ENCODE measurements at places on chromosomes 6 and 20.

DNA sequence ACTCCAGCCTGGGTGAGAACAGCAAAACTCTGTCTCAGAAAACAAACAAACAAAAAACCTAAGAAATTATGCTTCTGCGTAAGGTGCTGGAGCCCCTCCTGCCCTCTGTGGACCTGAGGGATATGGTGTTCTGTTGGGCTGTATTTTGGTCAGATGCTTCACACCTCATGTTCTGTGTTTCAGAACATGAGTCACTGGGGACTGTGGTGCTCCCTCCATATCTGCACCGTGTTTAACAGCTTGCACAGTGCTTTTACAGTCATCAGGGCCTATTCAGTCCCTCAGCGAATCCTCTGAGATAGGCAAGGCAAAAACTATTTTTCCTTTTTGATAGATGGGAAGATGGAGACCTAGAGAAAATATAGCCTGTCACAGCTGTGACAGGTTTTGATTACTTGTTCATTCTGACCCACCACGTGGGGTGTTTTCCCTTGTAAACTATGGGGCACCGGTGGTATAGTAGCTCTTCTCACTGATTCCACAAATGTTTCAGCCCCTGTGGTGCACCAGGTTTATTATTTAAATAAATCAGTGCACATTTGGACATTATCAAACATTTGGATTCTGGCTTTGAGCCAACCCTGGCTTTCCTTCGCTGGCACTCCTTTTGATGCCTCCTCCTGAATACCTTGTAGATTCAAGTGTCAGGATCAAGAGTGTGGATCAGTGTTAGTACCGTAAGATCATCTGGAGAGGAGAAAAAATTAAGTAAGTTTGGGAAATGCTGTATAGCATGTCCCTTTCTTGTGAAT lies 9.6 kb downstream of the TTPAL start:
- DNase-seq = no peak

GRCh38 chr6:42392833-42393232 lies 58.9 kb downstream of the TRERF1 start:
- no peak for DNase-seq

DNA sequence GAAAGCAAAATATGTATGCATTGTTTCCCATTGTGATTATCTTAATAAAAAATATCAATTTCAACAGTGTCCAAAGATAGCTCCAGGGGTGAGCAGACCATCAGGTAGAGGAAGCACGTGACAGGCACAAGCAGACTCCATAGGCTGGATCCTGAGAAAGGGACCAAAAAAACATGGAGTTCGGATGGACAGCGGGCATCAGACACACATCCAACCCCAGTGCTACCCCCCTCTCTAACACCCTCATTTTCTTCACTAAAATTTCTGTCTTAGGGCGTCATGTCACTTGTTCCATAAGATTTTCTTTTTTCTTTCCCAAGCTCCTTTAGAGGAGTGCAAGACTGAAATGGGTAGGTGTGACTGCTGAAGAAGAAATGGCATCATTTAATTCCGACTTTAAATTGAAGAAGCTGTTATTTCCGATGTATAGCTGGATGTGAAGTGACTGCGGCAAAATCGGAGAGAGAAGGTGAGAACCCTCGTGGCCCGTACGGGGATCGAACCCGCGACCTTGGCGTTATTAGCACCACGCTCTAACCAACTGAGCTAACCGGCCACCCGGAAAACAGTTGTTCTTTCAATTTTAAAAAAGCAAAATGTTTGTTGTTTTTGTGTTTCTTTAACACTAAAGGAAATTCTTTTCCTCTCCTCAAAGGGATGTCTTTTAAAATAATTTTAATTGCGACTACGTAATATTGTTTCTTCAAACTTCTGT lies 10.3 kb upstream of the PRSS16 start:
- DNase-seq = peak; percentile 84

DNA sequence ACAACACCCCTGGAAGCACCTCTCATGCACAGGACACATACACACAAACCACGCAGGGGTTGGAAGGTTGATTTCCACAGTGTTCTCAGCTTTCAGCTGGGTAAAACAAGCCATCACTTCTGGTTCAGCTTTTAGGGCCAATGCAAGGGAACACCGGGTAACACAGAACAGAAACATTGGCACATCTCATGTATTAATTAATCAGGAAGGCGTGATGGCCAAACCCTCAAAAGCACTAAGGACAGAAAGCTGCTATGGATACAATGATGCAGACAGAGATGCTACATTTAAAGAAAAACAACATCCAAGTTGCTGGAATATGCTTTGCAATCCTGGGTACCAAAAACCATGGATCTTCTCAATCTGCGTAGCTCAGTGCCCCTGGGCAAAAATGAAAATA lies 104.3 kb upstream of the BEND6 start:
- DNase-seq = no peak

DNA sequence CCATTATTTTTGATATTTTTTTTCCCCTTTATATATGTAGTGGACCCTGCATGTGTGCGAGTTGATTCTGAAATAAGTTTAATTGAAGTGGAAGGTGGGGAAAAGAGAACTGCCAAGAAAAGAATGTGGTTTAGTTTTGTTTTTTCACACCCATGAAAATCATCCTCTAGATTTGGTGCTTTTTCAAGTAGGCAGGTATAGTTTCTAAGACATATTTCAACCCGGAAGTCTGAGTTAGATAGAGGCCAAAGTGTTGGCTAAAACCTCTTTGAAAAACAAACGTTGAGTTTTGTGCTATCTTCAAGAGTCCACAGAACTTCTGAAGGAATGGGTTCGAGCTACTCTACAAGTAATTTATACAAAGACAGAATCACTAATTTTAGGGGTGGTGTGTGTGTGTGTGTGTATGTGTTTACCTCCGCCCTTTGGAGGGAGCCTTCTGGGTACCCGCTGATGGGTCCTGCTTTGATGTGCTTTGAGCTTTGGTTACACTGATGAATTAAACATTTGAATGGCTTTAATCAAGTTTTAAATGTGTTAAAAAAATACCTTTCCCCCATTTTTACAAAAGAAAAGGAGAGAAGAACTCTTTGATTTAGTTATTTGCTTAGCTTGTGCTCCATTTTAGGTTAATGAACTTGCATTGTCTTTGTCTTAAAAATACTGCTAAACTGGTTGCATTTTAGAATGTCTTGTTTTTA lies 2.5 kb downstream of the RREB1 start:
- DNase-seq = no peak

- no peak for DNase-seq
Measured at GRCh38 chr20:54251096-54251495, 43.2 kb downstream of the PFDN4 start.

- DNase-seq = no peak
Measured at GRCh38 chr20:34570859-34571306, 12.4 kb downstream of the MAP1LC3A start.

DNA sequence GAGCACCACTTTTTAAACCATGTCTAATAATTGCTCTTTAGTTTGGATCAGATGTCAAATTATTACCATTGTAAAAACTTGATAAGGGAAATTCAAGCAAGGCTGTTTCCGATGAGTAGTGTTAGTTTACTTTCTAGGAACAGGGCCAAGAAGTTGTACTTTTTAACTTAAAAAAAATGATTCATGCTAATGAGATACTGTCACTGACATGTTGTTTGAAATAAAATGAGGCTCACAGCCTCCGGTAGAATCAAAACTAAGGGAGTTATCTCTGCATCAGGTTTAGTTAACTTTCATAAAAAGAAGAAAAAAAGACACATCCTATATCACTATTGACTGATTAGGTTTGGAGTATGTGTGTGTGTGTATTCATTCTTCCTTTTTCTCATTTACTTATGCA lies 55.2 kb upstream of the SUPT3H start:
- no peak for DNase-seq

- no peak for DNase-seq
Measured at GRCh38 chr20:59146780-59147565, 16.6 kb upstream of the ZNF831 start.

- no peak for DNase-seq
Measured at GRCh38 chr6:19845266-19846041, 8.3 kb downstream of the ID4 start.

DNA sequence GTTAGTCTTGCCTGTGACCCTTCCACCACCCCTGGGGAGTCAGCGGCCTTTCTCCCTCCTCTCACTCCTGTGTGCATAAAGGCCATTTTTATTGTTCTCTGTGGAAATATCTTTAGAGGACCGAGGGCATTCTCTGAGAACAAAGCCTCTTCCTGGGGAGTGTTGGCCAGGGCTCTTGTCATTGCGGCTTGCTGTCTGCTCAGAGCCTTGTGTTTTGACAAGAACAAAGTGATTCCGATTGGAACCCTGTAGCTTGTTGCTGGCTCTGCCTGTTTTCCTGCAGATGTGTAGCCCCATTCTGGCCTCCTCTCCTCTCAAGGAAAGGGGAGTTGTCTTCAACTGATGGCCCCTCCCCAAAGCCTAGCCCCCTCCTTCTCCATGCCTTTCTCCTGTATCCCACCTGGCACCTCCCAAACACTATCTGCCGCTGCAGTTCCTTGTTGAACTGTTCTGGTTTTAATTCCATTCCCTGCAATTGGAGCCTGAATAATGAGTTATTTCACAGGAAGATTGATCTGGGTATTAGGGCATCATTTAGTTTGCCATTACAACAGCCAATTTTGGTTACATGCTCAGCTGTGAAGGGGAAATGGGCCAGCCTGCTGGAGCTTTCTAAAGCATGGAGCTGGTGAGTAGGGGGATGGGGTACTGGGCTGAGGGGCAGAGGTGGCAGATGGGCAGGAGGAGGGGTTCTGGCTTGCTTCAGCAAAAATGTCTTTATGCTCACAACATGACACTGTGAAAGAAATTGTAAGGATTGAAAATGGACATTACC lies 252.5 kb downstream of the LRFN2 start:
- no peak for DNase-seq

GRCh38 chr6:788058-788457 lies 95.1 kb upstream of the EXOC2 start:
- peak; percentile 36 for DNase-seq

DNA sequence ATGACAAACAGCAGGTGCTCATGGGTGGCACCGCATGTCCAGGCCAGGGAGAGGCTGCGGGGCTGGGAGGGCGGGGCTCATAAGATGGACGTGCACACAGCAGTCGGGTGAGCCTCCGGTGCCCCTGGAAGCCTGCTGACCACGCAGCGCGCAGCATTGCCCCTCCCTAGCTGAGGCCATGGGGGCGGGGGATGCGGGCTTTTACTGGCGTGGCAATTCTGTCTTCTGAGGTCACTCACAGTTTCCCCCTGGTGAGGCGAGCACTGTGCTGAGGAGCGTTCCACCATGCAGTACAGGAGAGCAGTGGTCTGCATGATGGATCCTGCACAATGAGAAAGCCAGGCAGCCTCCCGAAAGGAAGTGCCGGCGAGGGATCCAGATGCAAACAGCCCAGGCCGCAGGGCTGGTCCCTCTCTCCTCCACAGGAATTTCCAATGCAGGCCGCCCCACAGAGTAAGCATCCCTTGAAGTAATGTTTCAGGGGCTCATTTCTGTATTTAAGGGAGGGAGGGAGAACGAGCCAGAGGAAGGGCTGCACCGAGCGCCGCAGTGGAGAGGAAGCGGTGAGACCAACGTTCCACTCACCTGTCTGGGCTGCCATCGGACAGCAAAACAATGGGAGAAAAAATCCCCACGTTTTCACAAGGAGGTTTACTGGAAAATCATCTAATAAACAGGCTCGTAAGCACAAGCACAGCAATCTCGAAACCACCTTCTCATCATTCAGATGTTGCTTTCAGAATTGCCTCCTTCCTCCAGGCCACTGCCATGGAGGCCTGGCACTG lies 56.0 kb downstream of the IRF4 start:
- peak; percentile 66 for DNase-seq

DNA sequence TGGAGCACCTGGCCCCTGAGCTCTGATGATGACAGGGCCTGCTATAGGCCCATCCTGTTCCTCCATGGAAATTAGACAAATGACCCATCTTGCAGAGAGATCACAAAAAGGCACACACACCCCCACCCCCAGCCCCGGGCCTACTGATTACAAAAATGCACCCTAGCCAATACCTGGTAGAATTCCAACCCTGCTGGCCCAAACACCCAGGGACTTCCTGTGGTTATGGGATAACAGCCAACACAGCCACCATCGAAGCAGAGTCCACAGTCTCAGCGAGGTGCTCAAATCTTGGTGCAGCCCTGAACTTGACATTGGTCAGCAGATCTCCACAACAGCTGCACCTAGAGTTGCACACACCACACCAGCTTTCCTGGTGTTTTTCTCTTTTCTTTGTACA lies 17.0 kb downstream of the NCR2 start:
- no peak for DNase-seq
